ENCODE measurements at places on chromosomes 5 and 9. TPM values are rescaled to one million over a fixed set of nuclear protein-coding genes. Genes with fewer than 3 reads are reported as not detected.

DNA sequence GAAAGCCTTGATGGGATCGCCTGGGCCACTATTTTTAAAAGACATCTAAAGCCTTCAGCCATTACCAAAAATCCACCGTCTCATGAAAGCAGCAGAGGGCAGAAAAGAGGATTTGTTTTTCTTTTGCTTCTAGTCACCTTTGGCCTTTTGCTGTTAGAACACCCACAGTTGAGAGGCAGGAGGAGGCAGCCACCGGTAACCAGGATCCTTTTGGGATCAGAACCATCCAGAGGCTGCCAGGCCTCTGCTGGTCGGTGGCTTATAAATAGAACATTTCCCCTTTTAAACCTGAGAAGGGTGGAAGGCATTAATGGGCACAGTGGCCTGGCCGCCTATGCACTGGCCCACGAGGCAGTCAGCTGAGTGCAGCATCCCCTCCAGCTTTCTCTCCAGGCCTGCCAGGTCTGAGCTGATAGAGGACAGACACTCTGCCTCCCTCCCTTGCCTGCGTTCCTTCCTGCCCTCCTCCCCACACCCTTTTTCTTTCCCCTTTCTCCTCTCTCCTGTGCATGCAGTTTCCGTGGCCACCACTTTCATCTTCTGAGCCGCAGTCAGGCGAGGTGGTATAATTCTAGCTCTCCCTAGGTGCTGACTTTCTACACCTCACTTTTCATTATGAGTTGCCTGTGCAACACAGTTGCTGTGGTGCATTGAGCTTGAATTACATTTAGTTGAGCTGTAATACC is 253.4 kb downstream of the ARHGAP26 start:
- no peak for DNase-seq

DNA sequence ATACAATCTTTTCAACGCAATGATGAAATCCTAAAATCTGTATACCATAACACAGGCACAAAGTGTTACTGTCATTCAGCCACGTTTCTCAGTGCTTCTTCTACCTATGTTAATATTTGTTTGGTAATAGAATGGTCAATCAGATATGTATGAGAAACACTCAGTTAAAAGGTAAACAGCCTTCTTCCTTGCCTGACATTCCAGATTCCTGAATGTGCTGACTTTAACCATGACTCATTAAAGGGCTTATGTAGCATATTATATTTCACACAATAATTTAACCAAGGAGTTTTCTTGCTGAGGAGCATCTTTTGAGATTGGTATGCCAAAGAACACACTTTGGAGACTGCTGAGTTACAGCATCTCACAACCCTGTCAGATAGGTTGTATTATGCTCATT is 187.6 kb downstream of the CETN3 start:
- DNase-seq, result no peak

- no peak for DNase-seq
These were observed 67.0 kb upstream of the TNPO1 start for GRCh38 chr5:72749362-72749997.

DNA sequence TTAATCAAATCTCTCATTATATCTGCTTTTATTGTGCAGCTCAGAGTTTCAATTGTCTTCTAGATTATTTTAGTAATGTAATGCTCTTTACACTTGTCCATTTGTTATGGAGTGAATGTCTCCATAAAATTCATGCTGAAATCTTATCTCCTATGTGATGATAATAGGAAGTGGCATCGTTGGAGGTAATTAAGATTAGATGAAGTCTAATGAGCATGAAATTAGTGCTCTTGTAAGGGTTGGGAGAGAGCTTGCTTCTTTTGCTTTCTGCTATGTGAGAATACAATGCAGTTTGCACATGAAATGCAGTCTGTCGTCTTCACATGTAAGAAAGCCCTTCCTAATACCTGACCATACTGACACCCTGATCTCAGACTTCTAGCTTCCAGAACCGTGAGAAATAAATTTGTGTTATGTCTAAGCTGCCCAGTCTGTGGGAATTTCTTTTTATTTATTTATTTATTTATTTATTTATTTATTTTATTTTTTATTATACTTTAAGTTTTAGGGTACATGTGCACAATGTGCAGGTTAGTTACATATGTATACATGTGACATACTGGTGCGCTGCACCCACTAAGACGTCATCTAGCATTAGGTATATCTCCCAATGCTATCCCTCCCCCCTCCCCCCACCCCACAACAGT is 1399.2 kb upstream of the CDH6 start:
- no peak for DNase-seq

DNA sequence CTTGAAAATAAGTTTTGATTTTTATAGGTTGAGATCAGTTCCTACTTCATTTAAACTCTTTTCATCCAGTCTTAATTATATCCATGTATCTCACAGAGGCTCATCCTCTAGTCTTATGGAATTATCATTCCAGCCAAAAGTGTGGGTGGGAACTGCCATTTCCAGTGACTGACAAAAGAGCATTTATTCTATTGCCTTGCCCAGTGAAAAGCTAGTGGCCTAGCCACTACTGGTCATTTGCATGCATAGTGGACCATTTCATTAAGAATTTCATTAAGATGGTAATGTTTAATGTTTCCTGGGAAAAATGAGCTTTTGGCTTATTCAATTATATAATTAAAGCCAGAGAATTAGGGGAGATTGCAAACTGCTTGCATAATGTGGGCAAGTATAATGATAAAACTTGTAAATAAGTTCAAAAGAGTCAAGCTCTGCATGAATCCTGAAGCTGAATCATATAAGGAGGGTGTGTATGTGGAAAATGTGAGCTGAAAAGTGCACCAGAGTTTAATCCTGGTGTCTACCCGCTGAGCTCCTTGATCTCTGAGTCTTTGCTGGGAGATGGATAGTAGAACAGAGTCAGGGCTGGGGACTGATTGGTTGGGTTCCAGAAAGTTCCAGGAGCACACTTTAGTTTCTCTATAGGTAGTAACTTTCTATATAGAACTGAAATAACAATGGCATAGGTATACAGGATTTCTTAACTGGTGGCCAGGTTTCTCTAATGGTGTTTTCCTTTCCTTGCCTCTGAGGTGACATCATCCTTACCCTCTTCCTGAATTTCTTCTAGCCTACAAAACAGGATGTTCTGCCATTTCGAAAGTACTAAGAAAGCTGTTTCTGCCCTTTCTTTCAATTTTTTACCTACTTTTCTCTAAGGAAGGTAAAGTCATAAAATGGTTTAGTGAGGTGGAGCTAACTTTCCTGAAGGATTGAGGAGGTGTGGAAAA is 78.5 kb downstream of the KIF4B start:
- no peak for DNase-seq

DNA sequence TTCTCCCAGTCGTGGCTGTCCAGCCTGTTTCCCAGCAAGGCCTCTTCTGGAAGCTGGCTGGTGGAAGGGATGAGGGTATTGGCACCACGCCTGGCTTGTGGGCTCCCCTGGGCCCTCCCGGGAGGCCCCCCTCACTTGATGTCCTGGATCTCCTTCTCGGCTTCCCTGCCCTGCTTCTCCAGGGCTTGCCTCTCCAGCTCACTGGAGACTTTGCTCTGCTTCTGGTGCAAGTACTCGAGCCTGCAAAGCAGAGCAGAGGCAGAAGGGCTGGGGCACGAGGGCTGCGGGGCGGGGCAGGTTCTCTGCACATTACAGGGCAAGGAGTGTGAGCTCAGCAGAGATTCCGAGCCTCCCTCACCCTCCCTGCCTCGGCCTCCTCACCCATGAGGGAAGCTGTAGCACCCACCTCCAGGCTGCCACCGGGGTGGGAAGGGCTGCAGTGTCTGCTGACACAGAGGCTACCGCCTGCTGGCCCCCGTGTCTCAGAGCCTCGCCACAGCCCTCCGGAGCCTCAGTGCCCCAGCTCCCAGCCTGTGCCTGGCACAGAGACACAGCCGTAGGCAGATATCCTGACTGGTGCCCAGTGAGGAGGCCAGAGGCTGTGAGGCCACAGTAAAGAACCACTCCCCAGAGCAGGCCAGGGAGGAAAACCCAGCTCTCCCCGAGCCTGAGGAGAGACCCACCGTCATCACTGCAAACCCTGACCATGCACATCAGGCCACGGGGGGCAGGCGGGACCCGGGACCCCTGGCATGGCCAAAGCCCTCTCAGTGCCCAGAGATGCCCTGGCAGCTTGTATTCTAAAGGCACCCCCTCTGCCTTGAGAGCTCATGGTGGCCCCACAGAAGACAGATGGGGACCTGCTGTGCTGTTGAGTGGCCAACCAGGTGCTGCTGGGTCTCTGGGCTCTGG is 7.2 kb downstream of the SNAPC4 start:
- no peak for DNase-seq

- DNase-seq, result no peak
These were observed 339.5 kb downstream of the CTNND2 start for GRCh38 chr5:11564706-11565105.

DNA sequence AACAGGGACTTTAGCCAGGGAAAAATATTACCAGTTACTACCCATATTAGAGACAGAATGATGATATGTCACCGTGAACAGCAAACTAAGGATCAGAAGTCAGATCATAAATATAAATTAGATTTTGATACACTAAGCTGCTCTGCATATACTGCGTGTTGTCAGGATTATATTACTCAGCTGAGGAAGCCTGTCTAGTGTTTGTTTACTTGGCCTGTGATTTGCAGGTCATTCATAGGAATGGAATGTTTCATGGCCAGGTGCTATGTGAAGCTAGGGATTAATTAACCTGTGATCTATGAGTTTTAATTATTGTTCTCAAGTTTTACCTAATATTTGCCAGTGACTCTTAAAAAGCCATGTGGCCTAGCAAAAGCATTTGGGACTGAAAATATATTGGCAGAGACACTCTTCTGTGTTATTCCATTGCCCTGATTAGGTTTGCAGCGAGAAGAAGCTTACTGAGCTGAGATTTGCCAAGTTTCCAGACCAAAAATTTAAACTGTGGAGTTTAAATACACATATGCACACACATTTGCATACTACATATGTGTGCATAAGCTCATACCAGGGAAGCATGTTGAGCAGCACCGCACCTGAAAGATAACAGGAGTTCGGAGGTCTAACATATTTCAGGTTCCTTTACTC is 496.3 kb upstream of the GRIA1 start:
- DNase-seq, result no peak

DNA sequence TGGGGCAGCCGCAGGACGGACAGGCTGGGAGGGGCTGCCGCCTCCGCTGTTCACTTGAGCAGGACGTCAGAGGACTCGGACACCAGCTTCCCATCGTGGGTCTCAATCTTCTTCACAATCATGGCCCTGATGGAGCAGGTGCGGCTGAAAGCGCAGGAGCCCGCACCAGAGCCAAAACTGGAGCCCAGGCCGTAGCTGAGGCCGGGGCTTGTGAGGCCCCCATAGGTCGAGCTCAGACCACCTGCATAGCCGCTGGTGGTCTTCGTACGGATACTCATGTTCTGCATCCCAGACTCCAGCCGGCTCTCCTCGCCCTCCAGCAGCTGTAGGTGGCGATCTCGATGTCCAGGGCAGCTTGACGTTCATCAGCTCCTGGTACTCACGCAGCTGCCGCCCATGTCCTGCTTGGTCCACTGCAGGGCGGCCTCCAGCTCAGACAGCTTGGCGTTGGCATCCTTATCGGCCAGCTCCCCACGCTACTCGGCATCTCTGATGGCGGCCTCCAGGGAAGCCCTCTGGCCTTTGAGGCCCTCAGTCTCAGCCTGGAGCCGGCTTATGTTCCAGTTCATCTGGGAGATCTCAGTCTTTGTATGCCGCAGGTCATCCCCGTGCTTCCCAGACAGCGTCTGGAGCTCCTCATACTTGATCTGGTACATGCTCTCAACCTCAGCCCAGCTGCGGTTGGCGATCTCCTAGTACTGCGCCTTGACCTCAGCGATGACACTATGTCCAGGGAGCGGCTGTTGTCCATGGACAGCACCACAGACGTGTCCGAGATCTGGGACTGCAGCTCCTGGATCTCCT is 43.7 kb upstream of the DEPDC1B start:
- DNase-seq, result no peak

- DNase-seq, result no peak
These were observed 202.0 kb upstream of the CDH6 start for GRCh38 chr5:30991462-30991861.

DNA sequence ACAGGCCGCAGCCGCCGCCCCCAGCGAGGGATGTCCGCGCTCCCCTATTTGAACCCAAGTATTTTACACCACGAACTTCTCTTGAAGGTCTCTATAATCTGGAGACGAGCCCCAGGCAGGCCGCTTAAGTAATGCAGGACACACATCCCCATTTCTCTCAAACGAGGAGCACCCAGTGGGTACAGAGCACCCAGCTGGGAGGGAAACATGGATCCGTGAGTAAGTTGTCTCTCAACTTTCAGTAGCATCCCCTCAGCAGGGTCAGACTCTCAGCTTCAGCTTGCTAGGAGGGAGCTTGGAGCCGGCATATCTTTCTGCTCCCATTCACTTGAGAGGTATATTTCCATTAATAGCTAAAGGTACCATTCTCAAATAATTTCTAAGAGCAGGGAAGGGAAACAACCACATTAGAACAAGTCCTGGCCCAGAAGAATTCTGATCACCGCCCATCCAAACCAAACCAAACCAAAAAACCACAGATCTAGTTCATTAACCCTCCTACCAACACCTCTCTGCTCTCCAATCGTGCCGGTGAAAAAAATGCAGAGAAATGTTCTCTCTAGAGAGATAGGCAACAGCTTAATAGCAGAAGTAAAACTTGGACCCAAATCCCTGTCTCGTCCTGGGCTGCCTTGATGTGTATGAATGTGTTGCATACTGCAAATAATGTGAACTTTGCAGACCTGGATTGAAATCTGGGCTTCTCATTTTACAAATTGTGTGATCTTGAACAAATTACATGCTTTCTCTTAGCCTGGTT is 910 bp downstream of the TDRD7 start:
- no peak for DNase-seq

DNA sequence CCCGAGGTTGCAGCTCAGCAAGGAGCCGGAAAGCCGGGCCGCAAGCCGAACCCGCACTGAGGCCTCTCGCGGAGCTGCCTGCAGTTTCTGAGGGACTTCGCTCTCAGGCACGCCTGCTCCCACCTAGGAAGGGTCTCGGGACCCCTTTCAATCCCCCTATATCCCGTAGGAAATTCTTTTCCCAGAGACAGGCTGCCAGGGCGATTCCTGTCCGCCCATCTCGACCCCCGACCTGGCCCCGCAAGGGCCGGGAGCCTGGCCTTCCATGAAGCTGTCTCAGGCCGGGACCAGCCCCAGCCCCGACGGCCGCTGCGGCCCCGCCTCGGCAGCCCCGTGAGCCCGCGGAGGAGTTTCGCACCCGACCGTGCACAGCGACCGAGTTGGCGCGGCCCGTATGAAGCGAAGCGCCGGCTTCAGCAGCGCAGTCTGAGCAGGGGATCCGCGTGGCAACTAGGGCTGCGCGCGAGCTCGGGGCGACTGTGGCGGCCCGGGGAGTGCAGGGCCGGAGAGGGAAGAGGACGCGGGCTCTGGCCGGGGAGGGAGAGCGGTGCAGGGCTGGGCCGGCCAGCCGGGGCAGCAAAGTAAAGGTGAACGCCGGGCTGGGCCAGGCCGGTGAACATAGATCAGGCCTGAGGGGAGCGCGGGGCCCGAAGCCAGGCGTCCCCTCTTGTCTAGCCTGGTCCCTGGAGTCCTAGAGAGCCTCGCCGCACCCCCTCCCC is 977 bp upstream of the PRDM12 start:
- no peak for DNase-seq

GRCh38 chr9:115088860-115089259 is 29.1 kb downstream of the TNC start:
- DNase-seq, result no peak

Gene SGCD
- total RNA-seq, result not detected

Gene PDZD2
- total RNA-seq, result 1.4 TPM

Gene CBY3
- total RNA-seq, result not detected

Gene CHSY3
- not detected for total RNA-seq

Gene PCDHAC2
- not detected for total RNA-seq

Gene ECM2
- not detected for total RNA-seq

Gene MSX2
- 0.12 TPM for total RNA-seq

Gene MEIKIN
- 1.5 TPM for total RNA-seq

All from T-helper 17 cell (primary cell).